Renal pelvis (tissue), 12 donors: ENCODE measurements at places on chromosomes 12 and 14. TPM values are rescaled to one million over a fixed set of nuclear protein-coding genes. Genes with fewer than 3 reads are reported as not detected.

Gene GPR68
- polyA plus RNA-seq: 2.2 TPM

Gene RARG
- polyA plus RNA-seq: 38.1 TPM

Gene TMPRSS12
- polyA plus RNA-seq: 0.25 TPM

Gene FAM181A
- polyA plus RNA-seq: not detected

Gene RNF34
- 43.2 TPM for polyA plus RNA-seq

Gene ZNF84
- 56.6 TPM for polyA plus RNA-seq

Gene MIPOL1
- 8.8 TPM for polyA plus RNA-seq

Gene RAB2B
- polyA plus RNA-seq: 43.0 TPM

Gene P2RX2
- polyA plus RNA-seq: 1.8 TPM

Gene TAS2R13
- polyA plus RNA-seq: 0.10 TPM

Gene KRT74
- not detected for polyA plus RNA-seq

Gene NTF3
- polyA plus RNA-seq: 4.2 TPM

Gene ADAMTS20
- polyA plus RNA-seq: 0.86 TPM

Gene FMNL3
- 37.1 TPM for polyA plus RNA-seq

Gene ACRBP
- 8.0 TPM for polyA plus RNA-seq

Gene DAD1
- polyA plus RNA-seq: 251 TPM

Gene COQ5
- polyA plus RNA-seq: 65.6 TPM

Gene HOXC11
- polyA plus RNA-seq: 2.3 TPM

Gene NIN
- 38.1 TPM for polyA plus RNA-seq

Gene DPF3
- polyA plus RNA-seq: 5.4 TPM

Gene GNB3
- 13.0 TPM for polyA plus RNA-seq

Gene TSPAN19
- polyA plus RNA-seq: 0.90 TPM

Gene TCL1B
- 0.40 TPM for polyA plus RNA-seq

Gene TAS2R46
- polyA plus RNA-seq: not detected

Gene EML5
- polyA plus RNA-seq: 2.4 TPM

Gene RILPL1
- polyA plus RNA-seq: 20.5 TPM

Gene KRT83
- not detected for polyA plus RNA-seq

Gene AKAP3
- polyA plus RNA-seq: 3.8 TPM

Gene LRRC10
- polyA plus RNA-seq: not detected

Gene DAO
- 1.5 TPM for polyA plus RNA-seq

Gene SLC41A2
- polyA plus RNA-seq: 4.9 TPM

Gene ALG10
- 8.2 TPM for polyA plus RNA-seq

Gene RDH12
- polyA plus RNA-seq: 0.46 TPM

Gene STXBP6
- polyA plus RNA-seq: 9.3 TPM

Gene ITPR2
- 13.7 TPM for polyA plus RNA-seq

Gene HOXC10
- polyA plus RNA-seq: 58.4 TPM

Gene NOP9
- 29.7 TPM for polyA plus RNA-seq

Gene INSM2
- polyA plus RNA-seq: not detected

Gene TRIM9
- polyA plus RNA-seq: 1.6 TPM

Gene RERG
- 34.6 TPM for polyA plus RNA-seq

Gene LRRK2
- polyA plus RNA-seq: 23.0 TPM

Gene NTN4
- 95.5 TPM for polyA plus RNA-seq

Gene GUCY2C
- 0.60 TPM for polyA plus RNA-seq

Gene FAM90A1
- polyA plus RNA-seq: 2.7 TPM

Gene EPYC
- polyA plus RNA-seq: not detected
